ENCODE measurements at places on chromosomes 1 and 21.

GRCh38 chr1:178513278-178513983 is 522 bp downstream of the TEX35 start:
- DNase-seq, result no peak

GRCh38 chr1:246503341-246503740 is 3.7 kb downstream of the SMYD3 start:
- no peak for DNase-seq

- no peak for DNase-seq
Observed at GRCh38 chr21:31211836-31212235, 132.2 kb downstream of the TIAM1 start.

DNA sequence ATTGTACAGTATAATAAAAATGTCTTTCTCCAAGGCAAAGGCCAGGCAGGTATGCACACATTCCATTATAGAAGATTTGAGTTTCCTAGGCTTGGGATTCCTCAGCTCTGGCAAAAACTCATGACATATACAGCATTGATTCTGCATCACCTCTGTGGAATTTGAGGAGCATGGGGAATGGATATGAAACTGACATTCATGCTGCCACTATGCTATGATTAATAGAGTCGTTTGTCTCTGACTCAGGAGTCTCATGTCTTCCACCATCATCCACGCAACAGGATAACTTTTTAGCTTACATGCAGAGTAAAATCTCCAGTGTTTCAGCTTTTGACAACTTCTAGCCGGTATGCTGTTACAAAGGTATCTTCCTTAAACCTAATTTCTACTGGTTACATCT is 49.8 kb upstream of the ADORA3 start:
- no peak for DNase-seq

- peak; percentile 12 for DNase-seq
Observed at GRCh38 chr1:34924759-34925555, 4.5 kb downstream of the DLGAP3 start.

- DNase-seq, result no peak
Observed at GRCh38 chr1:214492401-214493075, 58.9 kb downstream of the PTPN14 start.

DNA sequence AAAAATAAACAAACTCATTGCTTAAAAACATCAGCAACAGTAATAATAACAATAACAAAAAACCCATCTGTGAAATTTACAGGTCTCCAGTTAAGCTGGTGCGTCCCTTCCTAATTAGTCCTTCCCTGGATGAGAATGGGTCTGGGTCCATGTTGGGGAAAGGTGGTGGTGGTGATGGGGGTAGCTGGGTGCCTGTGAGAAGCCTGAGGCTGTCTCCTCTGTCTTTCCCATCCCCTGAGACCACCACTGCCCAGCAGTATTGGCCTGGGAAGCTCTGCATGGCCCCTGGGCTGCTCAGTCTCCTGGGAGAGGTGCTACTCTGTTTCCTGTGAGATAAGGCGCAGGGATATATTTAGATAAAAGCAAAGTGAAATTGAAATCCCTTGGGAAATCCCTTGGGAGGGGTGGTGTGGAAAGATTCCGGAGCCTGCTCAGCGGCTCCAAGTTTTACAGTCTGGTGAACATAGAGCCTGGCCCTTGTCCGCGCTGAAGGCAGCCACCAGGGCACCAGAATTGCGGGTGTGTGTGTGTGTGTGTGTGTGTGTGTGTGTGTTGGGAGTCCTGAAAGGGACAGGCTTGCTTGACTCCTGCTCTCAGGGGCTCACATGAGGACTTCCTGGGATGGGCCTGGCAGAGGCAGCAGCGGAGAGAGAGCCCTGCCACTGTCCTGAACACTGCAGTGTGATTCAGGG is 150.2 kb downstream of the FOXD2 start:
- DNase-seq, result no peak

DNA sequence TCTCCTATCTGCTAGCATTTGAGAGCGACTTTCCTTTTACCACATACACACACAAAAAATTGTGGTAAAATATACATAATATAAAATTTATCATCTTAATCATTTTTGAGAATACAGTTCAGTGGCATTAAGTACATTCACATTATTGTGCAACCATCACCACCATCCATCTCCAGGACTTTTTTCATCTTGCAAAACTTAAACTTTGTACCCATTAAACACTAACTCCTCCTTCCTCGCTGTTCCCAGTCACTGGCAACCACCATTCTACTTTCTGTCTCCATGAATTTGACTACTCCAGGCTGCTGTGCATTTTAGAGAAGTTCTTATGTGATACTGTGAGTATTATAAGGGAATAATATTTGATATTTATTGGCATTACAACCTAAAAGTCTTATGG is 181.3 kb downstream of the C1orf21 start:
- no peak for DNase-seq

DNA sequence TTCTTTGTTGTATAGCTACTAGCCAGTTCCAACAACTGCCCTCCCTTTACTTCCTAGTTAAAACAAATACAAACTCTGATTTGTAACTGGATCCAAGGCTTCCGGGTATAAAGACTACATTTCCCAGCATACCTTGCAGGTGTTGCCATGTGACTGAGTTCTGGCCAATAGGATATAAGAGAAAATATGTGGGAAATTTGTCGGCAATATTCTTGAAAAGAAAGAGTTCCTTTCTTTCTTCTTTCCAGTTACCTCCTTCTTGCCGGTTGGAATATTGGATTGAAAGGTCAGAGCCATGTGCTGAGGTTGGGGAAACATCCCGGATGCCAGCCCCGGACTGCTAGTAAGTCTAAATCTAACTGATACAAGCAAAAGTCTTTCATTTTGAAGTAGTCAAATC is 23.0 kb upstream of the ZBTB40 start:
- DNase-seq, result no peak

DNA sequence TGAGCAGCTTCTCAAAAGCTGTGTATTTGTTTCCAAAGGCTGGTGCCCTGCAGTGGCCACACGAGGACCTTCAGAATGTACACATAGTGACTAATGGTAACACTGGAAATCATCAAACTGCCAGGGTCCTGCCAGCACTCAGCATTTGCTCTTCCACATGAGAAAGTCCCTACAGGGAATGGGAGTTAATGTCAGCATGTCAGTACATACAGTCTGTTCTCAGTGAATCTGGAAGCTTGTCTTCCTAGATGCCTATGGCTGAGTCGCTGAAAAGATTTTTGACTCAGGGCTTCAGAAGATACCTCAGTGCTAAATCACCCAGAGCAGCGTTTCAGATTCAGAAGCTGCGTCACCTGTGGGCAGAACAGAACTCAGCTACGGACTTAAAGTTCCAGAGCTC is 108.2 kb downstream of the CDC7 start:
- no peak for DNase-seq

DNA sequence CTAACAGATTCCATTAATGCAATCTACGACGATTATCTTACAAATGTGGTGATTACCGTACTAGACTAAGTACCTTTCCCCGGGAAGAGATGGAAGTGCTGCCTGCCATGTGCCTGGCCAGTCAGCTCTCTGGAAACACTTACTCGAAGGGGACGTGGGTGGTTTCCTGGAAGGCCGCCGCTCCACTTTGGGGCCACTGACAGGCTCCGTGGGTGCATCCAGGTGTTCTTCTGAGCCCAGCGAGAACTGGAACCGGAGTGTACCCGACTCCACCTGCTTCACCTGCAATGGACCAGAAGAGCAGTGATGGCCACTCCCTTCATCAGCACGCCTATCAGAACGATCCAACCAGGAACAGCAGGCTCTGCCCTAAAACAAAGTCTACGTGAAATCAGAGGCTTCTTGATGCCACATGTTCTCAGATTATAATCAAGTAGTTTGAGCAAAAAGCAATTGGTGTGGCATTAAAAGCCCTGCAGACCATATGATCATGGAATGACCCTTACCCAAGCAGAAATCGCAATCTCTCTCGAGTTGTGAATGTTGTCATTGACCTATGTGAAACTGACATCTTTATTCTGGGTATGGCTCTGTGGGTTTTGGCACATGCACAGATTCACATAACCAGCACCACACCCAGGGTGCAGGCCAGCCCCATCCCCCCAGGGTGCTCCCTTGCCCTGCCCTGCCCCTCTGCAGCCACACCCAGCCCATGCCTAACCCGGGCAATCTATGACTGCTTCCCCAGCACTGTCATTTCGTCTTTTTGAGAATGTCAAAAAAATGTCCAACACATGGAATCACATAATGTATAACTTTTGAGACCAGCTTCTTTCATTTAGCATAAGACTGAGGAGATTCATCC is 64.5 kb downstream of the NPHP4 start:
- DNase-seq, result no peak

DNA sequence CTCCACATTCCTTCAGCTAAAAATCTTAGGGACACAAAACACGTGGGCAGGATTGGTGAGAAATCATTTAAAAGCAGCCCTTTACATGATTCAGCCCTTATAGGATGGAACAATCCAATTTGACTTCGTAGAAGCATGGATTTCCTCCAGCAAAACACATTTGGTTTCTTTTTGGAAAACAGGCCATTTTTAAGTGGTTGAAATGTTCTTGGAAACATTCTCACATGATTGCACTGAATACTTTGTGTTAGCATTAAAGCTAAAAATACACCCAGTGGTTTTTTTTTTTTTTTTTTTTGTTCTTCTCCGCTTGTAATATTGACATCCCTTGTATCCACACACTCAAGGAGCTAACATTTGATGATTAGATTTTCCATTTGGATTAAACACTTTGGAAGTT is 42.1 kb upstream of the ABCG1 start:
- DNase-seq, result no peak

- no peak for DNase-seq
Observed at GRCh38 chr21:24693779-24694178, 913.5 kb downstream of the MRPL39 start.

DNA sequence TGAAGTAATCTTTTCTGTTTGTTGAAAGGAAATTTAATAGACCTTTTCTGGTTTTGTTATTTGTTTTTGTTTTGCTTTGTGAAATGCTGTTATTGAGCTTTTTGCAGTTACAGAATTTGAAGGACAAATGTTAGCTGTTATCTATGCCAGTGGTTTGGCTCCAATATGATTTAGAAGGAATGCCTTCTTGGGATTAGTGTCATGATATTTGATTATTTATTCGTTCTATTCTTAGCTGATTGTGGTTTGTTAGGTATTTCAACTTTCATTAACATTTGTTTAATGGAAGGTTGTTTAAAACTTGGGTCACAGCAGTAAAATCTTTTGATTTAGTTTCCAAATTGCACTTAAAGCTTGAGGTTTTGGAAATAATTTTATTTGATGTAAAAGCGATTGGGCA is 33.5 kb downstream of the ADGRL2 start:
- DNase-seq, result no peak

DNA sequence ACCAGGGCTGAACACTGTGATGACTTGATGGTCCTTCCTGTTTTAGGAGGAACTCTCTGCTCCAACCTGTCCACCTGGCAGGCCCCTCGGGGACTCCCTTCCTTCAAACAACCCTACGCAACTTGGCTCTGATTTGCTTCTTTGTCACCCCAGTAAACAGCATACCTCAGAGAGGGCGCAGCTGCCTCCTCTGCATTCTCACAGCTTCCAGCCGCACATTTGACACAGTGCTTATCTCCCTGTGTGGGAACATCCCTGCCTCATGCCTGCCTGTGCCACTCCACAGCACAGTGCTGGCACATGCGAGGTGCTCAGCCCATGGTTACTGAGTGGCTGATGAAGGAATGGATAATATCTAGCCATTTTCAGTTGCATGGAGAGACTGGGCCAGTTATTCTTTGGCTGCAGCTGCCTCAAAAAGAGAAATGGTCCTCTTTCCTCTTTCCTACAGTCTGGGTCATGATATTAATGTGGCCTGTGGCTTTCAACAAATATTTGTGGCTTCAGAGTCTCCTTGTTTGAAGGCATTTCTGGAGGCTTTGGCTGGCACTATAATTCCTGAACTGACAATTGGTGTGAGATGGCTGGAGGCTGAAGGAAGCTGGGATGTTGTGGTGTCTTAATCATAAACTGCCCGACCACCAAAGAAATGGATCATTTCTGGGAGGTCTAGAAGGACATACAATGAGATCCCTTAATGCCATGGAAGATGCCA is 77.9 kb downstream of the TENT5C start:
- DNase-seq, result no peak

- DNase-seq, result no peak
Observed at GRCh38 chr1:145999321-146000024, 3.1 kb upstream of the TXNIP start.

- DNase-seq, result no peak
Observed at GRCh38 chr1:55010194-55010886, 11.6 kb downstream of the BSND start.

- no peak for DNase-seq
Observed at GRCh38 chr1:63928186-63929105, 154.6 kb downstream of the ROR1 start.

All from stimulated activated CD8-positive, alpha-beta memory T cell treated with anti-CD3 and anti-CD28 coated beads, Interleukin-15, amount 100 ng/mL, for 48 hours (primary cell).